ENCODE measurements at places on chromosomes 7 and 10.
A peak's percentile ranks its signal among the peaks of the same experiment; 100 is the strongest.

- DNase-seq: no peak
These were observed 118.1 kb downstream of the SEMA3D start for GRCh38 chr7:85068799-85069198.

GRCh38 chr10:17674566-17674965 lies 30.6 kb downstream of the STAM start:
- no peak for DNase-seq

- no peak for DNase-seq
These were observed 30.3 kb downstream of the IMMP2L start for GRCh38 chr7:111531993-111532392.

DNA sequence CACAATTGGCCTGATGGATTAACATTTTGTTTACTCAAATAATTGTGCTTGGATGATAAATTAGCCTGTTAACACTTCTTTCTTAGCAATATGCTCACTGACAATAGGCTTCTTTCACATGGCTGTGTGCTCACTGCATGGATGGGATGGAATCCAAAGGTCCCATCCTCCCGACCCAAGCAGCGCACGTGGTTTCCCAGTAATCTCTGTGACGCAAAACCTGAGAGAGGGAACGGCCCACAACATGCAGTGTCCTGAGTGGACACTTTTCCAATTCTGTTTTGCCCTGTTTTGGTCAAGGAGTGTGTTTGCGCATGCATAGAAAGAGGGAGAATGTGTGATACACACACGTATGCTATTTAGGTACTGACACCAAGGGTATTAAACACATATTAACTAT lies 42.1 kb upstream of the RASGEF1A start:
- no peak for DNase-seq

DNA sequence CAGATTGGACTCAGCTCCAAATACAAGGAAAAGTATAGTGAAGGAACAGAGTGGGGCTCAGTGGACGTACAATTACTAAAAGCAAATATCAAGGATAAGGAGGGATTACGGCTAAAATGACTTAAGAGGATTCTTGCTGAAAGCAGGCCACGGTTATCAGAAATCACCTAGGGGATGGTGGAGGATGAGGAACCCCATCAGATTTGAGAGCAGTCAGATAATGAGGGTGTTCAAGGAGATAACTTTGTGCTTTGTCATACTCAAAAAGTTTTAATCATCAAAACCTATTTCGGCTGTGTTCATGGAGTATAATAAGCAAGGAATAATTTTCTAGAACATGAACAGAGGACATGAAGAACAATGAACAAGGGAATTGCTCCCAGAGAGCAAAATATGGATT lies 275.8 kb downstream of the SEMA3D start:
- DNase-seq: no peak

- peak; percentile 70 for DNase-seq
These were observed 50.6 kb downstream of the ZNF438 start for GRCh38 chr10:30980951-30981616.

DNA sequence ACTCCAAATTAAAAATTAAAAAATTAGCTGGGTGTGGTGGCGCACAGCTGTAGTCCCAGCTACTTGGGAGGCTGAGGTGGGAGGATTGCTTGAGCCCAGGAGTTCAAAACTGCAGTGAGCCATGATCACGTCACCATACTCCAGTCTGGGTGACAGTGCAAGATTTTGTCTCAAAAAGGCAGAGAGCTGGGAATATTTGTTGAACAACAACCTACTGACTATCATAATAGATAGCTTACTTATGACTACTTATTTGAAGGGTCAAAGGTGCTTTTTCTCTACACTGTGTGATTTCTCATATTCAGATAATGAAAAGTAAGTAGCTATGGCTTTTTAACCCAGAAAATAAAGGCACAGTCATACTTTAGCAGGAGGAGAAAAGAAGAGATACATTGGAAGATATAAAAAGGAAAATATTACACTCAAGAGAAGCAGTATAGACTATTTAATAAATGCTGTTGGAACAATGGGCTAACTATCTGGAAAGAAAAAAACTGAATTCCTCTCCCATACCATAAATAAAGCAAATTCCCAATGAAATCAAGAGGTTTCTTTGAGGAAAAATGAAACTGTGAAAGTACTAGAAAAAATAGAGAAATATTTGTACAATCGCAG lies 6.7 kb downstream of the GSDME start:
- DNase-seq: no peak

- no peak for DNase-seq
These were observed 107.0 kb downstream of the PTPN20 start for GRCh38 chr10:47018026-47018735.

DNA sequence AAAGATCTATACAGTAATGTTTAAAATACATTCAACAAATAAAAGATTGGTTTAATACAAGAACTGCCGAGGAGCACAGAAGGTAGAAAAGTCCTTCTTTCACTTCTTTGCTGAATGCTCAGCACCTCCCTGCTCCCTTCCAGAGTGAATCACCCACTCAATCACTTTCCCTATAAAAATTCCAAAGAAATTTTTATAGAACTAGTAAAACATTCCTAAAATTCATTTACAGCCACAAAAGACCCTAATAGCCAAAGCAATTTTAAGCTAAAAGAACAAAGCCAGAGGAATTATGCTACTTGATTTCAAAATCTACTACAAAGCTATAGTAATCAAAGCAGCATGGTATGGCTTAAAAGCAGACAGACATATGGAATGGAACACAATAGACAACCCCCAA lies 320.9 kb downstream of the PCLO start:
- no peak for DNase-seq

DNA sequence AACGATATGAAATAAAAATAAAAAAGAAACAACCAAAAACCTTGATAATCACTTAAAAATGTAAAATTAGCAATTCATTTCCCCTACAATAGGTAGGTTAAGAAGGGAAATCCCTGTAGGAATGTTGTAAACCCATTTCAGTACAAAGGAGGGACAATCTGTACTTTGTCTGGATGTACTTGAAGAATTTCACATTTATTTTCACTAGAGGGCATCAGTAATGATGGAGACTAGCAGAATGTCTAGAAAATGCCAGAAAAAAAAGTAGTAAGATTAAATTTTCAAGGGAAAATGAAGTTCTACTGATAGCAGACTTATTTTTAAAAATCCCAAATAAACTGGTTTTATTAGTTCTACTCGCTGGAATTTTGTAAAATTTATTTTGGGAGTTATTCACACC lies 209.0 kb upstream of the FZD1 start:
- no peak for DNase-seq

GRCh38 chr10:111392910-111393309 lies 316.1 kb downstream of the ADRA2A start:
- no peak for DNase-seq

- no peak for DNase-seq
These were observed 86.6 kb upstream of the LEP start for GRCh38 chr7:128154504-128154903.

DNA sequence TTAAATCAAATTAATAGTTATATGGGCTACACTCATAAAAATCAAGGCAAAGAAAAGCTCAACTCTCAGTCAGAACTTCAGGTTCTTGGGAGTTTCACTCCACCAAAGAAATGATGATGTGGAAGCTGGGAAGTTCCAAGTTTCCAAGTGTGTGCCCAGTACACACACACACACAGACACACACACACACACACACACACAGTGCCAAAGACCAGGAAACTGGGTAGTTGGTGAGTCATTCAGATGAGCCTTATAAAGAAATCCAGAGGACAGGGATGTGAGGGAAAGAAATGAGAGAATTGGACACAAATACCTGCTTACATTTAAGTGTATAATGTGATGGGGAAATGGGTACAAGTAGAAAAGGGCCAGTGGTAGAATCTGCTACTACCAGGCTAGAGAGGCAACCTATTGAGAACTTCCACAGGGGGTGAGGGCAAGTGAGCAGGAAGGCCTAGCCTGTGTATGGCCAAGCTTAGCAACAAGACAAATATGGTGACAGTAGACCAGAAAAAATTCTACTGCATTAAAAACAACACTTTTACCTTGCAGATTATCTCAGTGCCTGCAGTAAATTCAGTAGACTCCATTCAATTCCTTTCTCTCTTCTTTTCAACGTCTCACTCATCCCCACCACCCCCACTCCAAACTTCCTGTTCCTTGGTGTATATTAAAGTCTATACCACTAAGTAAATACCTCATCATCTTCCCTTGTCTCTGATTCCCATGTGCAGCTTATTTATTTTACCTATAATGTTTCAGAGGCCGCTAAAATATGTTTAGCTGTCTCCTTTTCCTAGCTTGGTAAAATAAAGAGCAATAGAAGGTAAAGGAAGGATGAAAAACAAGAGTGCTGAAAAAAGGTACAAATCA lies 95.0 kb downstream of the CABCOCO1 start:
- no peak for DNase-seq

DNA sequence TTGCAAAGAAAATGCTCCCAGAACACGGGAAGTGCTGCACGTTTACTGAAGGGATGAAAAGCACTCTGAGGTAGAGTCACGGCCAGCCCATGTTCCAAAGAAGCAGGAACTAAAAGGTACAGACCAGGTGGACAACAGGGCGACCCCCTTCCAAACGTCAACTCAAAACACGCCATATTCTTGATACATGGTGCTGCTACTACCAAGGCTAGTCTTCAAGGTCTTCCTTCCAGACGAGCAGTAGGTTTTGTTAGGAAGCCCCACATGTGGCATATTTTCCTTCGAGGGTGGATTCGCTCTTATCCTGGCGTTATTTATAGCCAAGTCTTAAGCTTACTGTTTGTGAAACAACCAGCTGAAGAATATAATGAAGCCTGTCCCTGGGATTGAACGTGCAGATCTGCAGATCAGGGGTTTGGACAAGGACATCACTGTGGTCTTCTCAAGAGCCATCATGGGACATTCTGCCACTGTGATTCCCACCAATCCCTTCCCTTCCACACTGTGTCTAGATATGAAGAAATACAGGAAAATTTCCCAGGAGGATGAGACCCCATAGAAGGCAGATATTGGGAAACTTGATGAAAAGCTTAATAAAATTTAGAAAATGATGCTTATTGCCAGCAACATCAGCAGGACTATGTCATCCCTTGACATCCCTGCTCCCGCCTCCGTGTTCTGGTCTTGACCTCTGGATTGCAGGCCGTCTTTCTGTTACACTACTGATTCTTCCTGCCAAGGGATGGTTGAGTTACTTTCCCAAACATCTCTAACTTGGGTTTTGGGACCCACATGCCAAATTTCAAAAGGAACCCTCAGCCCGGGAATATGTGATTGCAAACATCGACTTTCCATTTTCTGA lies 734.4 kb downstream of the PARD3 start:
- DNase-seq: no peak

GRCh38 chr10:124011464-124011863 lies 81.9 kb downstream of the CHST15 start:
- no peak for DNase-seq

GRCh38 chr7:87216701-87217508 lies 2.6 kb downstream of the TMEM243 start:
- no peak for DNase-seq

- DNase-seq: no peak
These were observed 4.6 kb downstream of the NFKB2 start for GRCh38 chr10:102400076-102400475.

DNA sequence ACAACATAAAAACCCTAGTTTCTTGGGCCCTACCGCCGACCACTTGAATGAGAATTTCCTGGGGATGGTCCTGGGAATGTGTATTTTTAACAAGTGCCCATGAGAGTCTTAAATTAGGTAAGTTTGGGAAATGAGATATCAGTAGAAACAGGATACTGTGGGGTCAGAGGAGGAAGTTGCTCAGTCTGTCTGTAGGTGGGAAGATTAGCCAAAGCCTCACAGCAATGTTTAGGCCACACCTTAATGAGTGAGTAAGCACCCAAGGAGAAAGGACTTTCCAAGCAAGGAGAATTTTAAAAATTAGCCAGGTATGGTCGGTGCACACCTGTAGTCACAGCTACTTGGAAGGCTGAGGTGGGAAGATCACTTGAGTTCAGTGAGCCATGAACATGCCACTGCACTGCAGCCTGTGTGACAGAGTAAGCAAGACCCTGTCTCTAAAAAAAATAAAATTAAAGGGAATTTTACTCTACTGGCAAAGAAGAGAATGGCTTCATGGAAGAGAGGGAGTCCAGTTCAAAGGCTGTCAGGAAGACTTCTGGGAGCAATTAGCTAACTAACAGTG lies 31.9 kb downstream of the PAPSS2 start:
- no peak for DNase-seq

- no peak for DNase-seq
These were observed 448.5 kb downstream of the NXPH1 start for GRCh38 chr7:8881916-8882315.

DNA sequence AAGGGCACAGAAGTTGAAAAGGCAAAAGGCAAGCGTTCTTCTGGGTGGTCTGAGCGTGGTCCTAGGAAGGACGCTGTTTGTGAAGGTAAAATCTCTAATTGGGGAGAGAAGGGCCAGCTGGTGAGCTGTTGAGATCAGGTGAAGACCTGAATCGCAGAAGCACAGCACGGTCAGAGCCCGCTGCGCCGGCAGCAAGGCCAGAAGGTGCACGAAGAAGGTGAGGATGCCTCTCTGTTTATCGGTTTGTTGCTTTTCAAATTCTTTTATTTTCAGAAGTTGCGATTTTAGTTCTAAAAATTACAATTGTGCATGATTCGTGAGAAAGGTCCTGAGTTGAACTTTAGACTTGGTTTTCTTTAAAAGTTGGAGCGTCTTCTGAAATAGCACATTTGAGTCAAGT lies 247.8 kb upstream of the FOXK1 start:
- no peak for DNase-seq

DNA sequence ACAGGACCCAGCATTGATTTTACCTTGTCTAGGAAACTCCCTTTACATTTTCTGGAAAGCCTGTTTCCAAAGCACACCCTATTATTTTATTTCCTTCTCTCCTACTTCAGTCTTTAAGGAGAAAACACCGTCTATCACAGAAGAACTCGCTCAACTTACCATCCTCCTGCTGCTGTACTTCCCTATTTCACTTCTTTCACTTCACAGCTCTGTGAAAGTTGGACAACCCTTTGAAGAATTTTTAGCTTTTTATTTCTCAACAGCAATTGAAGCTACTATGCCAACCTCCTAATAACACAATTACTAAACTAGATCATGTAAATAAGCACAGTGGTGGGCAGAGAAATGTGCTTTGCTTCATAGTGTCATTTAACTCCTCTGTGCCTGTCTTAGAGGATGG lies 166.5 kb downstream of the TFEC start:
- DNase-seq: no peak

- no peak for DNase-seq
These were observed 143.3 kb downstream of the HDAC9 start for GRCh38 chr7:18638594-18639452.

DNA sequence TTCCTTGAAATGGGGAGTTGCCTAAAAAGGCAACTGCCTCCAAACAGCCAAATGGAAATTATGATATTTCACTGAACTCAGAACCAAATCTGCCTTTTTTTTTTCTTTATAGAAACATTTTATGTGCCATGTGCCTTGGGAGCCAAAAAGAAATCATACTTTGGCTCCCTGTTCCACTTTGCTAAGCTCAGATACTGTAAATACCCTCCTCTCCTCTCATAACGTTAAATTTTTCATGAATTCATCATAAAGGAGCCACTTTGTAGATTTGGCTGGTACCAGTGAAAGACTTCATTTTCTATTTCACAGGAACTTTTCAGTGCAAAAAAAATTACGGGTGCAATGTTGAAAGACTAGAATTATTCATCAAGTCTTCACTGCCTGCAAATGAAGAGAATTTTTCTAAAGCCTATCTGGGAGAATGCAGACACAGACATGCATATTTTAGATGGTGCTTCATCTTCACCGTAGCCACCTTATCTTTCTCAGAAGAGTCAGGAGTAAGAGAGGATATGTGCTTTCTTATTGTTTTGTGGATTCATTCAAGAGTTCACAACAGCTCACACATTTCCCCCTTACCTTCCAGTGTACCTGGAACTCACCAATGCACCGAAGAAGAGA lies 742.3 kb upstream of the GALNT17 start:
- DNase-seq: no peak

- no peak for DNase-seq
These were observed 14.3 kb downstream of the HKDC1 start for GRCh38 chr10:69234447-69234846.
